ENCODE measurements at places on chromosomes 7 and 10.
A peak's percentile ranks its signal among the peaks of the same experiment; 100 is the strongest.

GRCh38 chr10:132428486-132428995 is 31.5 kb downstream of the PWWP2B start:
- DNase-seq = no peak

GRCh38 chr7:27094304-27095049 is 1.3 kb downstream of the HOXA1 start:
- DNase-seq = no peak

DNA sequence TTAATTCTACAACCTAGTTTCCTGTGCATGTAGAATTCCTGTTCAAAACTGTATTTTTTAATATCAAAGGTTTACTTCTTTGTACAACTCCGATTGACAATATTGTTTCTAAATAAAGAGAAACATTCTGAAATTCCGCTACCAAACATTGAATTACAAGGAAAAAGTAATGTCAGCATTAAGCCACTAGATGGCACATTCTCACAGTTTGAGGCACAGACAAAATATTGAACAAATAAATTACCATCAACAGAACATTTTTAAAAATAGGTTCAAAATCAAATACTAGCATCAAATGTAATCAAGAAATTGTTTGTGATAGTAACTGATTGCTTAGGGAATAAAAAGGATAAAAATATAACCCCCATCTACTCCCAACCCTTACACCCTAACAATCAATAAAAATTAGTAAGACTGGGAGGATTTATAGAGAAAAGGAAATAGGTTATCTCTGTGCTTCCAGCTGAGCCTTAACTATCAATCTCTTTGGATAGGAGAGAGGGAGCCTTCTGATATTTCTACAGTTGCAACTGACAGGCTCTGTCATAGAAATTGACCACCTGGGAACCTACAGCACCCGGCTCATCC is 86.6 kb upstream of the C7orf33 start:
- peak; percentile 46 for DNase-seq

DNA sequence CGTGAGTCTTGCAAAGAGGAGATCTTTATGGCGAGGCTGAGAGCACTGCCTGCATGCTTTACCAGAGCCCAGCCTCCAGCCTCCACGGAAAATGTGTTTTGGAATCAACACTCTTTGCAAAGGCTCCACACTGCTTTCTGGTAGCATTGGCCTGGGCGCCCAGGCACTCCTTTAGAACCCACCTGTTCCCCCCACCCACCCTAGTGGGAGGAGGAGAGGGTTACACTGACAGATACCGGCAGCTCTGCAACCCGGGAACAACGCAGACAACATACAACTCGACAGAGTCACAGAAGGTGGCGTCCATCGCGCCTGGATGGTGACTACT is 5.5 kb upstream of the MNX1 start:
- no peak for DNase-seq

DNA sequence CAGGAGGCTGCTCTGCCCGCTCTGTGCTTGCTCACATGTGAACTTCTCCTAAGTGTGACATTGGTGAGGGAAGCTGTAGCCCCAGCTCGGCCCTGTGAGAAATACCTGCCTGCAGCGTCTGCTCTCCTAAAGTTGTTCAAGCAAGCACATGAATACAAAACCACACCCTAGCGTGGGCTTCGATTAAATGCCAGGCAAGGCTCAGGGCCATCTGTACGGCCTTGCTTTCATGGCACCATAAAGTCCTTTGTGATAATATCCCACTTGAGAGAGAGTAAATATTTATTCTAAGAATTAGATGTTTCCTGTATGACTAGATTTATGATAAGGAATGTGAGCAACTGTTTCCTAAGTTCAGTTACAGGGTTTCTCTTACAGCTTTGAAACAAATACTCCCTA is 262.8 kb upstream of the KLF14 start:
- peak; percentile 65 for DNase-seq

DNA sequence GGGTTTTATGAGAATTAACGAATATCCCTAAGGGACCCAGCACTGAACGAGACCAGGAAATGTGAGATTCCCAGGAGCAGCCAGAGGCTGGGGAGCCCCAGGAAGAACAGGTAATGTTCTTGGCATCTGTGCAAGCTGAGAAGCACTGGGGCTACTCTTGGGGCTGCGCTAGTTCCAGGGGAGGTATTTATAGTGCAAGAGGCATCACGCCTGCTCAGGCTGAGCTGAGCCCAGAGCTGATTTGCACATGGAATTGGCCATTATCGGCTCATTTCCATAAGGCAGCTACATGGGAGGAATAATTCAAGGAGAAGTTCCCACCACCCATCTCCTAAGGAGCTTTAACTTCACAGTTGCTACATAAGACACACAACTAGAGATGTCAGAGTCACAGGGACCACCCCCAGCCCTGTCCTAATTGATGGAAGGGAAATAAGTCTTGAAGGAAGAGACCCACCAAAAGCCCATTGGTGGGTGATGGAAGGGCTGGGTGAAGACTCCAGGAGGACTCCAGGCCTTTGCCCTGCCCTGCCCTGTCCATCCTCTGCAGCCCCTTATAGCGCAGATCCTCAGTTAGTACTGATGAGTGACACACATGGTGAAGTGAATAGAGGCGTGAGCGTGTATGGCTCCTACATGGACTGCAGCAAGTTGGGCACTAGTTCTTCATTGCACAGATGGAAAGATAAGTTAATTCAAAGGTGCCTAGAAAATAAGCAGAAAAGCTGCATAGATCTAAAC is 178.9 kb downstream of the GRID1 start:
- DNase-seq = no peak

DNA sequence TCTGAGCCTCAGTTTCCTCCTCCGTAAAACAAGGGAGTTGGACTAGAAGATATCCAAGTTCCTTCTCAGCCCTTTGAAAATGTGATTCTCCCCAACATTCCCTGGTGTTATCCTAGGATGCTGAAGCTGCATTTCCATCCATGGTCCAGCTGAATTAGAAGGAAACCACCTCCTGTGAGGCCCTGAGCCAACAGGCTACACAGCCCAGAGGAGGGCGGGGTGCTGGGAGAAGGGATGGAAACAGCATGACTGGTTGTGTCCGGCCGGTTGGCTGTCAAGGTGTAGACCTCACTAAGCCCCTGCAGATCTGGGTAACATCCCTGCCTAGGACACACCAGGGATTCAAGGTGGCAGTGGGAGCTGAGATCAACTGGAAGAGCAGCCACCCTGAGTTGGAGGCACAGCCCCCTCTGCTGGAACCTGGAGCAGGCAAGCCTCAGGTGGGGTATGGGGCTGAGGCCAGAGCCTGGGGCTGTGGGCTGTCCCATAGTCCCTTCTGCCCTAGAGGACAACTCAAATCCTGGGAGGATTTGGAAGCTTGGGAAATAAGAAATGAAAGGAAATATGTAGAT is 72.0 kb downstream of the PAX2 start:
- no peak for DNase-seq
